ENCODE measurements at places on chromosomes 4 and X.

GRCh38 chr4:54066718-54067129 lies 2.3 kb upstream of the CHIC2 start:
- DNase-seq, result no peak

GRCh38 chrX:27996132-27996531 lies 14.9 kb upstream of the DCAF8L1 start:
- no peak for DNase-seq

DNA sequence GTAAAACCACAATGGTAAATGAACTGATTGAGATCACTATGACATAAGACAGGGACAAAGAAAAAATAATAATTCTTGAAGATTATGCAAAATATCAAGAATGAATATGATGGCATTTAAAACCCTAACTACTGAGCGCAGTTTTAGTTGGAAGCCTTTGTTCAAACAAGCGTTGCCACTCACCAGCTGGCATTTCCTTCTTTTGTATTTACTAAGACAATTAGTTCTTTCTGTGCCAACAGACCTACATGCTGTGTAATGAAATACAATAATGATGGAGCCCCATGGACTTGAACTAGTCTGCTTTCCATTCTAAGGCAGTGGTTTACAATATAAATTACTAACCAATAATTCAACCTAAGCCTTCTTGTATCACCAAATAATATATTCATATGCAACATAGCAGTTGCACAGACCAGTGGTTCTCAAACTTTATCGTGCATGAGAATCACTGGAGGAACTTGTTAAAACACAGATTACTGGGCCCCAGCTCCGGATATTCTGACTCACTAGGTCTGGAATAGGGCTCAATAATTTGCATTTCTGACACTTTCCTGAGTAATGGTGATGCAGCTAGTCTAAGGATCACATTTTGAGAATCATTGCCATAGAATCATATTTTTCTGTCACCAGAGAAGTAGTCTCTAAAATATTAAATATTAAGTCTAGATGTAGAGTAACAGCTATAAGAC lies 196.4 kb upstream of the MAGEB18 start:
- no peak for DNase-seq

GRCh38 chr4:147546349-147546748 lies 65.5 kb downstream of the EDNRA start:
- no peak for DNase-seq

DNA sequence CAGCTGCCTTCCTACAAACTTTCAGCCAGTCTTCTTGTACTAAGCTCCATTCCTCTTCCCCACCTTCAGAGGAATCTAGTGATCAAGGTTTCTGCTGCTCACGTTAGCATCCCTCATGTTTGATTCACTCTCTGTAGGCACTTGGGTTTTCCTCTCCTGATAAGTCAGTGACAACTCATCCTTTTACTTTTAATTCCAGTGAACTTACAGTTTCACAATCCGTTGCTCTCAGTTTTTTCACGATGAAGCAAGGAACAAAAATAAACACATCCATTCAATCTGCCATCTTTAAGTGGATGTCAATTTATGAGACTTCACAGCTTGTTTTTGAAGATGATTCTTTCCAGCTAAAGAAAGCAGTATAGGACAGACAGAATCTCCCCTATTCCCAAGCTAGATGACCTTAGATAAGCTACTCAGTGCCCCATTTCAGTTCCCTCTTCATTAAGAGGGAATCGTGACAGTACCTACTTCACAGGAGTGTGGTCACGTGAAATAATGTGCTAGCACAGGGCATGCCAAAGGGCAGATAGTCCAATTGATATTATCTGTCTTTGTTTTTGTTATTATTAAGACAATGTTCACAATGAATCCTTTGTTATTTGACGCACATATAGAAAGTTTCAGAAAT lies 234.3 kb downstream of the PALLD start:
- DNase-seq, result no peak

DNA sequence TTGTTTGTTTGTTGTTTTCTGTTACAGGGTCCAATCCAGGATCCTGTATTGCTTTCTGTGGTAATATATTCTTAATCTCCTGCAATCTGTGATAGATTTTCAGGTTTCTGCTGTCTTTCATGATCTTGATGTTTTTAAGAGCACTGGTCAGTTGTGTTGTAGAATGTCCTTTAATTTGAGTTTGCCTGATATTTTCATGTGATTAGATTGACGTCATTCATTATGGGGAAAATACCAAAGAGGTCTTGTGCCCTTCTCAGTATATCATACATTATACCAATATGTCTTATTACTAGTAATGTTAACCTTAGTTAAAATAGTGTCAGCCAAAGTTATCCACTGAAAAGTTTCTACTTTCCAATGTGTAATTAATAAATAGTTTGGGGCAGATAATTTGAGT lies 929.3 kb downstream of the PCDH19 start:
- DNase-seq, result no peak

- no peak for DNase-seq
These were observed 51.7 kb downstream of the ARFIP1 start for GRCh38 chr4:152831416-152831815.

- DNase-seq, result no peak
These were observed 881.0 kb downstream of the PCDH18 start for GRCh38 chr4:136651278-136651667.

- DNase-seq, result no peak
These were observed 15.1 kb upstream of the REPS2 start for GRCh38 chrX:16931371-16931770.

DNA sequence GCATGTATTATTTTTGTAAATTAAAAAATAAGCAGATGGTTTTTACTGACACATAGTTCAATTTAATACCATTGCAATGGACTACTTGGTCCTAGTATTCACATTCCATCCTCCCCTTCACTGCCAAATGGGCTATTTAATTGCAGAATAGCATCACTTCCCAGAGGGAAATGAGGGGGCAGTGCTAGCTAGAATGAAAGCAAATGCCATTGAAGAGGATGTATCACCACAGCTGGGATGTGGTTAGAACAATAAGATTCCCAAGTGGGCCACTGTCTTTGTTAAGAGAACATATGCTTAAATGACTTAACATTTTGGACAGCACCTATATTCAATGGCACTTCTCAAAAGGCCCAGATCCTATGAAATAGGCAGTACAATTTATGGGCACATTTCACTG lies 224.7 kb downstream of the RBMX2 start:
- no peak for DNase-seq

DNA sequence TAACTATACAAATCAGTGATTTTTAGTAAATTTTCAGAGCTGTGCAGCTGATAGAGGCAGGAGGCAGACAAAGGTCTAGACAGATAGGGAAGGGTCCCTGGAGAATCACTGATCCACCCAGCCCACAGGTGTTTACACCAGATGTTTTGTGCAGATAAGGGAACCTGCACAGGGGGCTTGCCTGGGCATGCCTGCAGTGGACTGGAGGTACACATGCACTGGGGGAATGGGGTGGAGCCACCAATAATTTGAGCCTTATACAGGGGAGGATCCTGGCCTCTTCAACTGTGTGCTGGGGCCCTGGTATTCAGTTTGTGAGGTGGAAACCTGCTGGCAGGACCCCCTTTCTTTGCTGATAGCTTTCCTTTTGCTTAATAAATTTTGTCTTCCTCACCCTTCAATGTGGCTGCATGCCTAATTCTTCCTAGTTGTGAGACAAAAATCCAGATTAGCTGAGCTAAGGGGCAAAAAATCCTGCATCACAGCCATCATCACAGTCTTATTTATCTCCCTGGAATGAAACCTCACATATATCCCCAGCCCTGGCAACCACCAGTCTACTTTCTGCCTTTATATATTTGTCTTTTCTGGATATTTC lies 102.8 kb downstream of the KDM6A start:
- no peak for DNase-seq

DNA sequence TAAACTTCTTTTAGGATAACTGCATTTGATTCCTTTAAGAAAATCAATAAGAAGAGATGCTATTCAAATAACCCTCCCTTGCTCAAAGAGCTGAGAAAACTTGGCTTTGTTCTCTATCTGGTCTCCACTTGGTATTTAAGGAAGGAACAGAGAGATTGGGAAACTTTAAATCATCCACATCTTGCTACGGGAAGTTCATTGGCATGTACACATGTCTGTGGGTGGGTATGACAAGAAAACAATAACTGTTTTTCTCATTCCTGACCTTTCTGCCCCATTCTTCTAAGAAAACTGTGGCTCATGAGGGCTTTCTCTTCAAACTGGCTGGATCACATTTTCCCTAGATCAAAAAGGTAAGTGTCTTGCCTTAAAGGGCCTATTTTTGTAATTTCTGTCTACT lies 6.0 kb downstream of the SEL1L3 start:
- DNase-seq, result no peak

GRCh38 chrX:56804867-56805266 lies 75.8 kb downstream of the NBDY start:
- DNase-seq, result no peak

DNA sequence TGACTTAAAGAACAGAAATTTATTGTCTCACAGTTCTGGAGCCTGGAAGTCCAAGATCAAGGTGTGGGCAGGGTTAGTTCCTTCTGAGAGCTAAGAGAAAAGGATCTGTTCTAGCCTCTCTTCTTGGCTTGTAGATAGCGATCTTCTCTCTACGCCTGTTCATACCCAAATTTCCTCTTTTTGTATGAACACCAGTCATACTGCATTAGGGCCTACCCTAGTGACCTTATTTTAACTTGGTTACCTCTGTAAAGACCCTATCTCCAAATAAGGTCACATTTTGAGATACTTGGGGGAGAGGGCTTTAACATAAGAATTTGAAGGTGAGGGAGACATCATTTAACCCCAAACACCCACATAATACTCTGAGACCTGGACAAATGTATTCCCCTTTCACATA lies 55.6 kb upstream of the SPP1 start:
- no peak for DNase-seq

- DNase-seq, result no peak
These were observed 1.7 kb upstream of the PPP2R2C start for GRCh38 chr4:6474053-6474568.

DNA sequence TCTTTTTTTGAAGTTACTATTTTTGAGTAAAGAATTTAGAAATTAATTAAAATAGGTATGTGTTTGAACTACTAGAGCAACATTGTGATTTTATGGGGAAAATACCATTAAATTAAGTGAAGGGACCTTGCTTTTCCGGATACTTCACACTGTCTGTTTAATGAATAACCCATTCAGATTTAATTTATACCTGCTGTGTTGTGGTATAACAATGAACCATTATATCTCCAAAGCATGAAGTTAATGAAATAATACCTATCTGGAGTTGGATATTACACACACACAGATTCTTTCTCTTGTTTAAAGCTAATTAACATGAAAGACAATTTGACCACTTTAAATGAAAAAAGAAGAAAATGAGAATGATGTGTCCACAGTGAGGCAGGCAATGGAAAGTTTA lies 195.0 kb upstream of the GPRIN3 start:
- no peak for DNase-seq

DNA sequence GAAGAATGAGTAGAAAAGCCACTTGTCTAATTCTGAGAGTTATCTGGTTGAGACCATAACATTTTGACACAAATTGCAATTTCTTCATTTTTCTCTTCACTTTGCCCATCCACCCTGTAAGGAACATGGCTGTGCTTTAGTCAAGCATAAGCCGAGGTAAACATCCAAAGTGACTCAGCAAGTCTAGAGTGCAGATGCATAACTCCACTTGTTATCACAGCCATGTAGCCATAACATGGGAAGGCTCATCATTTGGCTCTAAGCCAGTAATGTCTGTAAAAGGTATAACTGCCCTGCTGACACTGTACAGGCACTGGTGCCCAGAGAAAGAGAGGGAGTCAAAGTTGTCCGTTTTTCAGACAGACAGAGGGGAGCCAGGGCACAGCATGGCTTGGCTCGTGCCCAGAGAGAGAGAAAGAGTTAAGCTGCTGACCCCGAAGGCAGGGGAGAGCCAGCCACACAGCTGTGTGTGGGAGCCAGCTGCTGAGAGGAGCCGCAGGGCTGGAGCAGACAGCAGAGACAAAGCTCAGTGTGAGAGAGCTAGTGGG lies 76.9 kb upstream of the EXOC1L start:
- no peak for DNase-seq

GRCh38 chr4:107913283-107913899 lies 18.0 kb upstream of the CYP2U1 start:
- DNase-seq, result peak; percentile 69

- DNase-seq, result no peak
These were observed 48.9 kb upstream of the MAMLD1 start for GRCh38 chrX:150314186-150314585.

GRCh38 chrX:64570204-64570603 lies 175.0 kb upstream of the MTMR8 start:
- DNase-seq, result no peak

- no peak for DNase-seq
These were observed 90.0 kb upstream of the ADRA2C start for GRCh38 chr4:3676196-3676595.

DNA sequence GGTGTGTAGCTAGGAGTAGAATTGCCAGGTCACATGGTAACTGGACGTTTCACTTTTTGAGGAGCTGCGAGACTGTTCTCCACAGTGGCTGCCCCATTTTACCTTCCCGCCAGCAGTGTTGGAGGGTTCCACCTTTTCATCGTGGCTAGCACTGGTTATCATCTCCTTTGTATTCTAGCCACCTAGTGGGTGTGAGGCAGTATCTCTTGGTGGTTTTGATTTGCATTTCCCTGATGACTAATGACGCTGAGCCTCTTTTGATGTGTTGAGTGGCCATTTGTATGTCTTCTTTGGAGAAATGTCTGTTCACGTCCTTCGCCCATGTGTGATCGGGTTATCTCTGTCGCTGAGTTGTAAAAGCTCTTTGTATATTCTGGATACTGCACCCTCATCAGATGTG lies 10.6 kb downstream of the ABCD1 start:
- peak; percentile 35 for DNase-seq

GRCh38 chr4:8854016-8854415 lies 17.6 kb downstream of the HMX1 start:
- no peak for DNase-seq

DNA sequence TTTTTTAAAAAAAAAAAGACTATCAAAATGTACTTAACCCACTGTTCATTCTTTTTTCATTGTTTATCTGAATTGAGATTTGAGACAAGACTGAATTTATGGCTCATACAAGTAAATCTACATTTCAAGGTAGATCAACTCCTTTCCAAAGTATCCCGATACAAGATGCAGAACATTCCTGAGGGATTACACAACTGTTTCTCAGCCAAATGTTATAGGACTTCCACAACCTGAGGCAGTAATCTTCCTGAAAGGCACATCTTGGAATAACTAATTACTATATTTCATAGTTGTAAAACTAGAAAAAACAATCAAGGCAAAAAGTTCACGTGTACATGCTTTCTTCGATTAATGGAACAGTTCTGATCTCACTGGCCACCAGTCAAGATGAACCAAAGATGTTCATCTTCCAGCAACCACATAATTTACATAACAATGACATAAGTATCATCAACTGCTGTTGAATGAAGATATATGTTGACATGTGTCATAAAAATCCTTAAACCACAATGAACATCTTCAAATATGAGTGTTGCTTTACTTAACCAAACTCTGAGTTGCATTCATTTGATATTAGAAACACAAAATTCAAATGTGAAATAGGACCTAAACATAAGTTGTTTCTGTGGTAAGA lies 225.2 kb upstream of the DKK2 start:
- DNase-seq, result no peak

DNA sequence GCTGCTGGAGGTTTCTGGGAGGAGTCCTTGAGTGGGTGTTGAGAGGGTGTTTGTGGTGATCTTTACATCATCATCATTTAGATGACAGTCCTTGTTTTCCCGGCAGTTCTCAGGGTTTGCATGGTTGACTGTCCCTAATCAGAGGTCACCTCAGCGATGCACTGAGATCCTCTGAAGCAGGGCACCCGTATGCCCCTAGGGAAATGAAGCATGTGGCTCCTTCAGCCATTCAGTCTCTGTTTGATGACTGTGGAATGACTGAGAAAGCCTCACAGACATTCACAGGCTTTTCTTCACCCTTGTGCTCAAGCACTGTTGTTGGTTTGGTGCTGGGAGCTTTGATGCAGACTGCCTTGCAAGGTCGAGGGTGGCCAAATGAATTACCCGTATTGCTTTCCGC lies 474.7 kb downstream of the SPRY1 start:
- no peak for DNase-seq

Data from CD4-positive, alpha-beta T cell treated with Interleukin-12 subunit alpha and Interleukin-12 subunit beta, for 1 hour (primary cell).